ENCODE measurements at places on chromosomes 13 and 19.

DNA sequence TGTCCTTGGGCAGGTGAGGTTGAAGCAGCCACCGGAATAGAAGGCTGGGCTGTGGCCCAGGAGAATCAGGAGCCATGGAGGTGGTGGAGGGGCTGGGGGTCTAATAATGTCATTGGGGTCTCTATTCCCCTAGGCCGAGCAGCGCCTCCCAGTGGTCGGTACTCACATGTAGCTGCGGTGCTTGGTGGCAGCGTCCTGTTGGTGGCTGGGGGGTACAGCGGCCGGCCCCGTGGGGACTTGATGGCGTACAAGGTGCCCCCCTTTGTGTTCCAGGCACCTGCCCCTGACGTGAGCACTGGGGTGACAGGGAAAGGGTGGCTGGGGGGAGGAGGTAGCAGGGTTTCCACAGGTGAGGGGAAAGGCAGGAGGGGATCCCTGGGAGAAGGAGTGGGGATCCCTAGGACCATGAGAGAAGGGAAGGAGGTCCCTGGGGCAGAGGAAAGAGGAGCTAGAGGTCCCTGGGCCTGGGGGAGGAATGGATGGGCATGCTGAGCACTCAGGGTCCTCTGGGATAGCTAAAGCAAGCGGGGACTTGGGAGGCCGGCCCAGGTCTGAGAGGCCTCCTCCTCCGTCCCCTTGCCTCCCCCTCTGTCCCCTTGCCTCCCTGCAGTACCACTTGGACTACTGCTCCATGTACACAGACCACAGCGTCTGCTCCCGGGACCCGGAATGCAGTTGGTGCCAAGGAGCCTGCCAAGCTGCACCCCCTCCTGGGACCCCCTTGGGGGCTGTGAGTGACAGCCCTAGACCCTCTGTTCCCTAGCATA is 18.1 kb downstream of the MEGF8 start:
- DNase-seq, result no peak

DNA sequence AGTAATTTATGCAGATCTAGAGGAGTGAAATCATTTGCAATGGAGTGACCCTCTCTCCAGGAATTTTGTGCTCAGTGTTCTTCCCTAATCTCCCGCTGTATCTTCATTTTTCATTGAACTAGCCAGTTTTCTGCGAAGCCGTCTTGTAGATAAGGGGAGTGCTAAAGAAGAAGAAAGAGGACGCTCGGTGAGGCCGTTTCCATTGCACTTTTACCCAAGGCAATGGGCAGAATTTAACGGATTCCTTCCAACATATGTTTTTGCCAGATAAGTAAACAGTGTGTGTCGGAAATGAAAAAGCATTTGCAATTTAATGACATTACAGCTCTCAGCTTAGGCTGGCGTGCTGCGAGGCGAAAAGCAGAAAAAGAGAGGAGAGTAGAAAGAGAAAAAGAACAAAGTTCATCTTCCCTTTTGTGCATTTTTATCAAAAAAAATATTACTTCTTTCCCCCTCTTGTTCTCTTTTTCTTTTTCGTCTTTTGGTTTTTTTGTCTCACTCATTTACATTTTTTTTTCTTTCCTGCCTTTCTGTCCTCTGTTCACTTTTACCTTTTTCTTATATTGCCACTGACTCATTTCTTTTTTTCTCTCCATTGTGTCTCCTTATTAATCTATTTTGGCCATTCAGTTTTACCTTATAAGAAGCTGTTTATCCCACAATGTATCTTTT is 49.9 kb downstream of the SOX21 start:
- DNase-seq, result no peak

- DNase-seq, result no peak
Measured at GRCh38 chr13:97856304-97856675, 97.2 kb upstream of the IPO5 start.

DNA sequence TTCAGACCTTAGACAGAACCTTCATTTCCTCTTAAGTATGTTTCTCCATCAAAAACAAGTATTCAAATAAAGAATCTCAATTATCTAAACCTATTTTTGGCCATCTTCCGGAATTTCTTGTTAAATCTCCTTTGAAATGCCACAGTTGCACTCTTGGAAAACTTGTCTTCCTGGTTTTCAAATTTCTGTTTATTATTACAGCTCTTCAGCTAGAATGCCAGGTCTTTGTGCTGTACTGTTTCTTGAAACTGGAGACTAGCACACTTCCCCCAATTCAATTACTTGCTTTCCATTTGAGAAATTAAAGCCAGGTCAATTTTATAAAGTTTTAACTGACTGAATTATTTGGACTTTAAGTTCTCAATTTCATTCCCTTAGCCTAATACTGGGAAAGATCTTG is 10.2 kb downstream of the KCNRG start:
- no peak for DNase-seq

DNA sequence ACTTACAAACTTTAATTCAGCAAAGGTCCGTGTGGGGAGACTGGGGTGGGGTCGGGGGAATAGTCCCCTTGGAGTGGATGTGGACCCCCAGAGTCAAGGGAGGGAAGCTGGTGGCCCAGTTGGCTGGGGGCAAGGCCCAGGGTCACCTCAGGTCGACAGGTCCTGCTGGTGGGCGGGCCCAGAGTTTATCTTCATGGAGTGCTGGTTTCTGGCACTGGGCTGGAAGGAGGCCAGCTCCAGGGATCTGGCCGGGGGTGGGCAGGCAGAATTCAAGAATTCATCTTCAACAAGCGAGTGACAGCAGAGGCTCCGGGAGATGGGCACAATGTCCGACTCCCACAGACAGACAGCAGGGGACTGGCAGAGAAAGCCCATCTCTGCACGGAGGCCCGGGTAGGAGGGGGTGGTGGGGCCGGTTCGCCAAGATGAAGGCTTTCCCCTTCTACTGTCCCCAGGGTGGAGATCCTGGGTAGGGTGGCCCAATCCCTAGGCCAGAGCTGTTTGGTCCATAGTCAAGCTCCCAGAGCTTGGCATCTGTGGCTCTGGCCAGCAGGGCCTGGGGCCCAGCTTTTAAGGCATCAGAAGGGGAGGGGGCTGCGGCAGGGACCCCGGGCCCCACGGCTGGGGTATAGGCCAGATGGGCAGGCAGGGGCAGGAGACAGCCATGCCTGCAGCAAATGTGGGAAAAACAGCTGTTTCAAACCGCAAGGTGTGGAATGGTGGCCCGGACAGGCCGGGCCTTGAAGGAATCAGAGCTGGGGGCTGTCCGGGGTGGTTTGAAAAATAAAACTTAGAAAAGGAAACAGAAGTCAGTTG is 622 bp upstream of the FDX2 start:
- DNase-seq, result no peak

GRCh38 chr13:21100211-21100610 is 38.8 kb upstream of the LATS2 start:
- no peak for DNase-seq

DNA sequence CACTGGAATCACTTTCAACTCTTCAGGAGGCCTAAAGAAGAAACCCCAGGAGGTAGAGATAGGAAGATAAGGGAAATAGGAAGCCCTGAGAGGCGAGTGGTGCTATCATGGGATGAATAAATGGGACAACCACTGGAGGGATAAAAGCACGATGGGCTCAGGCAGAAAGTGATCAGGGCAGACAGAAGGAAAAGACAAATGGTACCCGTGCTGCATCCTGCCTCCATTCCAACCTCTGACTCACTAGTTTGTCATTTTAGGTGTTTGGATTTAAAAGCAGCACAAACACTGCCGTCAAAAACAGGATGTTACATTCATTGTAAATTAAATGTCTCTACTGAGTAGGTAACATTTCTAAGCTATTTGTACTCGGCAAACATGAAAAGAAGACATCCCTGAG is 314.3 kb upstream of the HTR2A start:
- DNase-seq, result no peak

DNA sequence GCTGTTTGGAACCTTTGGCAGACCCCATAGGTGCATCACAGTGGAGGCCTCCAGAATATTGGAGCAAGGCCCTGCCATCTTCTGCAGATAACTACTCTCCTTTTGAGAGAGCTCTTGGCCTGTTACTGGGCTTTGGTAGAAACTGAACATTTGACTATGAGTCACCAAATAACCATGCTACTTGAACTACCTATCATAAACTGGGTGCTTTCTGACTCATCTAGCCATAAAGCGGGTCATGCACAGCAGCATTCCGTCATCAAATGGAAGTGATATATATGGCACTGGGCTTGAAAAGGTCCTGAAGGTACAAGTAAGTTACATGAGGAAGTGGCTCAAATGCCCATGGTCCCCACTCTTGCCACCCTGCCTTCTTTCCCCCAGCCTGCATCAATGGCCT is 782.5 kb upstream of the SLITRK6 start:
- DNase-seq, result no peak

GRCh38 chr13:24129914-24130774 is 30.4 kb upstream of the SPATA13 start:
- no peak for DNase-seq

GRCh38 chr13:60164234-60164889 is 634 bp upstream of the DIAPH3 start:
- no peak for DNase-seq

- DNase-seq, result no peak
Measured at GRCh38 chr13:43965459-43965845, 85.7 kb downstream of the LACC1 start.

DNA sequence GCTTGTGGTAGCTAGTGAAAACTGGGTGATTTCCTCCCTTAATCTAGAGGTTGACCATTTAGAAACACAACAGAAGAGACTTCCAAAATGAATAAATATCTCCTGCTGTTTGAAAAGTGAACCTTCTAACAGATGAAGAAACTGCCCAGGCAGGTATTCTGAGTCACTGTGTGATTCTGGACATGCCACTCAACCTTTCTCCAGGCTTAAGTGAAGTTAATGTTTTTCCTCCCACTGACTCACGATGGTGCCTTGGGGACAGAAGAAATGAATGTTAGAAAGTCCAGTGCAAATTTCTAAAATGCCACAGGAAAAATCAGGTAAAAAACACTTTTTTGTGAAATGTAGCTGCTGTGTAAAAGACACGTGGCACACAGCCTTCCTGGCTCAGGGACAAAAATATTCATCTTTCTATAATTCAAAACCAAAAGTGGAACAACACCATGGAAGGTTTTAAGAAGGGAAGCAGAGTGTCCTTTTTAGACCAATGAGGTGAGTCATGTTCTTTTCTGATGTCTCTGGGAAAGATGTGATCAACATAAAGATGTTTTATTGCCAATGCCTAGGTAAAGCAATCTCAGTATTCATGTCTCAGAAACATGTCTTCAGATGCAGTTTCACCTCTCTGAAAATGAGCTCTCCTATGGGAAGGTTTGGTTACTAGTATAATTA is 9.1 kb downstream of the UBE2L5 start:
- no peak for DNase-seq

DNA sequence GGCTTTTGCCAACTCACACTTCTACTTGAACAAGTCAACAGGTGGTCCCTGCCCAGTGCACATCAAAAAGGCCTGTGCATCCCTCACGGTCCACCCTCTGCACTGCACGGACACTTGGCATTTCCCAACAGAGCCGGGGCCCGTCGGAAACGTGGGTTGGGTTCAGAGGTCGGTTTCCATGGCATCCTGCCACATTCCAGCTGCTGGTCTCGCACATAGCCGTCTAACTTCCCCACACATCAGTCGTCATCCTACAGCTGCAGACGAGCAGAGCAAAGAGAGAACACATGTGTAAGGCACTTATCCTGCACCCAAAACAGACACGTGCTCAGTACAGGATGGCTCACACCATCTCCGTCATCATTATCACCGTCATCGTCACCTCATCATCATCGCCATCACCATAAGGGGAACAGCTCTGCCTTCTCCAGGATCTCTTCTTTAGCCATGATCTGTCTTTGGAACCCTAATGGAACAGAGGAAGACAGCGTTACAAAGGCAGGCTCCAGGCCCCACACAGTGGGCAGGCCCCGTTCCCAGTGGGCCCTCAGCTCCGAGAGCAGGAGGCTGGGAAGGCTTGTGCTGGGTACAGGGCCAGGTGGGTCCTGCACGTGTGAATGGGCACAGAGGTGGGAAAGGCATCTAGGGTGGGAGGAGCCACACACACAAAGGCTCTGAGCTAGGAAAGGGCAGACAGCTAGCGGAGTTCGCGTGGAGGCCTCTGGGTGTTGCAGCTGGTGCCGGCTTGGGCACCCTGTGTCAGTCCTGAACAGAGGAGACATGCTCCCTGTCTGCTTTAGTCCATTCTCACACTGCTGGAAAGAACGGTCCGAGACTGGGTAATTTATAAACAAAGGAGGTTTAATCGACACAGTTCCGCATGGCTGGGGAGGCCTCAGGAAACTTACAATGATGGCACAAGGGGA is 170.8 kb upstream of the SOX1 start:
- no peak for DNase-seq

DNA sequence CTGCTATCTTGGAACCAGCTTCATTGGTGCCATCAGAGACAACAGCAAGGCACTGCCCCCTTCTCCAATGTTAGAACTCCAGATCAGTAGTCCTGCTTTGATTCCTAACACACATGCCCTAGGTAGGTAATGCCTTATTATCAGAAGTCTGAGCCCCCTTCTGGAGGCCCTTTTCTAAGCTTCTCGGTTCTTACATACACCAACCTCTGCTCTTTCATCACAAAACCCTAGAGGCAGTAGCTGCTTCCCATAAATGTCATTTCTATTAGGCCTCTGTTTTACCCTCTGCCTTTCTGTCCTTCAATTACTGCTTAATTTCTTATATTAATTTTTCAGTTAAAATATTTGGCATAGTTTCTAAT is 65.3 kb upstream of the KLHL1 start:
- no peak for DNase-seq

DNA sequence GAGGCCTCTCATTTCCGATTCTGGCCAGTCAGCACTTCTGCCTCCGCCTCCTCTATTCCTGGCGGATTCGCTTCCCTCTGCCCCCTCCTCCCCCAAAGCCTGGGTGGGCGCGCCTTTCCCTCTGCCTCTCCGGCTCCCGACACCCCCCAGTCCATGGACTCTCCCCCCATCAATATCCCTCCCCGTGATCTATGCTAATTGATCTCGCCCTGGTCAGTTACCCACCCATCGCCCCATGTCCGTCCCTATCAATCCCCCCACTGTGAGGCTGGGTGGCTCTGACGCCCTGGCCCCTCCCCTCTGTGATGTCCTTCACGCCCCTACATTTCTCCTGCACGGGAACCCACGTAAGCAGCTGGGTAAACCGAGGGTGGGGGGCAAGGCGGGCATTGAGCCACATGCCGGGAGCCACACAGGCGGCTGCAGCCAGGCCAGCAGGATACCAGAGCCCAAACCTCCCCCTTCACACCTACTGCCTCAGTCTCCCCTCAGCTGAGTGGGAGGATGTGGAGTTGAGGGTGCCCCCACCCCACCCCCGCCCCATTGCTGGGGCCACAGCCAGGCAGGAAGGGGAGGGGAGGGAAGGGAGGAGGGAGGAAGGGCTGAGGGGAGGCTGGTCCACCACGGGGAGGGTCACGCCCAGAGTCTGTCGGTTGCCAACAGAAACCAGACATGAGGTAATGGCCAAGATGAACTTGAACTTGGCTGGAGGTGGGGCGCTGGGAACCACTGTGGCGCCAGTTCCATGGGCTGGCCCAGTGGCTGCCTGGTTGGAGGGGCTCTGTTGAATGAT is 21.0 kb downstream of the SMIM24 start:
- DNase-seq, result no peak

Data from stimulated activated CD8-positive, alpha-beta memory T cell treated with anti-CD3 and anti-CD28 coated beads, Interleukin-15, amount 100 ng/mL, for 4 hours (primary cell).